ENCODE measurements at places on chromosomes 1 and 21. TPM values are rescaled to one million over a fixed set of nuclear protein-coding genes. Genes with fewer than 3 reads are reported as not detected.

- no peaks in the 10 kb centered on the region for H3K4me1 ChIP-seq
- no peaks in the 10 kb centered on the region for H3K27me3 ChIP-seq
- DNase-seq, result no peak
- no peak overlapping the region for H3K4me3 ChIP-seq
Measured at GRCh38 chr1:245790441-245790840, 635.7 kb downstream of the KIF26B start.

Gene NMNAT2
- 0.48 TPM for total RNA-seq

DNA sequence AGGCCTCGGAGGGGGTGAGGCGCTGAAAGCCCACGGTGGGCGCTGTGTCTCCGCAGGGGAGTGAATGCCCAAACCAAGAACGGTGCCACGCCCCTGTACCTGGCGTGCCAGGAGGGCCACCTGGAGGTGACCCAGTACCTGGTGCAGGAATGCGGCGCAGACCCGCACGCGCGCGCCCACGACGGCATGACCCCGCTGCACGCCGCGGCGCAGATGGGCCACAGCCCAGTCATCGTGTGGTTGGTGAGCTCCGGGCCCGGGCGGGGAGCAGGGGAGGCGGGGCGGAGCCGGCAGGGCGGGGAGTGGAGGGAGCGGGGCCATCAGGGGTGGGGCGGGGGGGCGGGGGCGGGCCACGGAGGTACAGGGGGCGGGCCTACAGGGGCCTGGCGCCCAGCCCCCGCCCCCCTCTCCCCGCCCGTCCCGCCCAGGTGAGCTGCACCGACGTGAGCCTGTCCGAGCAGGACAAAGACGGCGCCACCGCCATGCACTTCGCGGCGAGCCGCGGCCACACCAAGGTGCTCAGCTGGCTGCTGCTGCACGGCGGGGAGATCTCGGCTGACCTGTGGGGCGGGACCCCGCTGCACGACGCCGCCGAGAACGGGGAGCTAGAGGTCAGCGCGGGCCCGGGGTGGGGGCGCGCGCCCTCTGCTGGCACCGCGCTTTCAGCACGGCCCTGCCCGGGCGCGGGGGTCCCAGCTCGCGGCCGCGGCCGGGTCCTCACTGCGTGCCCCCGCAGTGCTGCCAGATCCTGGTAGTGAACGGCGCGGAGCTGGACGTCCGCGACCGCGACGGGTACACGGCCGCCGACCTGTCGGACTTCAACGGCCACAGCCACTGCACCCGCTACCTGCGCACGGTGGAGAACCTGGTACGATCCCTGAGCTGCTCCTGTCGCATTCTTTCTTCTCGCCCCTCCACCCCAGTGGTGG is 15.9 kb downstream of the ESPN start:
- peak overlapping the region; percentile 26 for H3K4me3 ChIP-seq
- DNase-seq, result peak; percentile 87
- H3K4me1 ChIP-seq, result peaks cover 11% of the 10 kb centered on the region
- no peak overlapping the region for H3K27ac ChIP-seq
- no peaks in the 10 kb centered on the region for H3K36me3 ChIP-seq

GRCh38 chr1:93821423-93822144 is 57.4 kb downstream of the DNTTIP2 start:
- H3K4me1 ChIP-seq, result peaks cover 4% of the 10 kb centered on the region
- H3K27me3 ChIP-seq, result no peaks in the 10 kb centered on the region
- H3K27ac ChIP-seq, result no peak overlapping the region

DNA sequence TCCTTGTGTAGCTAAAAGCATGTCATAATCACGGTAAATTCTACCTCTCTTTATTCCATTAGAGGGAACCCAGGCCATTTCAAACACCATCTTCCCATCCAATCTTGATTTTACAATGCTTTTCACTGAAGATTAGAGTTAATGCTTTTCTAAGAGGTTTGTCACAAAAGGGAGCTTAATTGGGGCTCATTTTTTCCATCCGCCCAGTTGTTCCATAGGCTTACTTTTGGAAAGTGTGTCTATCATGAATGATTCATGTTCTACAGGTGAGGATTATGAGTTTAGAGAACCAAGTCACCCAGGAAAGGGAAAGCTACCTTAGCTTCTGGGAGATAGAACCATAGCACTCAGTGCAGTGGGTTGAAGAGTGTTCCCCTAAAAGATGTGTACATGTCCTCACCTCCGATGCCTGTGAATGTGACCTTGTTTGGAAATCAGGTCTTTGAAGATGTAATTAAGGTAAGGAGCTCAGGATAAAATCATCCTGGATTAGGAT is 286.9 kb upstream of the RUNX1 start:
- no peak for DNase-seq
- no peaks in the 10 kb centered on the region for H3K36me3 ChIP-seq
- no peaks in the 10 kb centered on the region for H3K4me1 ChIP-seq
- no peak overlapping the region for H3K4me3 ChIP-seq
- no peaks in the 10 kb centered on the region for H3K27me3 ChIP-seq

DNA sequence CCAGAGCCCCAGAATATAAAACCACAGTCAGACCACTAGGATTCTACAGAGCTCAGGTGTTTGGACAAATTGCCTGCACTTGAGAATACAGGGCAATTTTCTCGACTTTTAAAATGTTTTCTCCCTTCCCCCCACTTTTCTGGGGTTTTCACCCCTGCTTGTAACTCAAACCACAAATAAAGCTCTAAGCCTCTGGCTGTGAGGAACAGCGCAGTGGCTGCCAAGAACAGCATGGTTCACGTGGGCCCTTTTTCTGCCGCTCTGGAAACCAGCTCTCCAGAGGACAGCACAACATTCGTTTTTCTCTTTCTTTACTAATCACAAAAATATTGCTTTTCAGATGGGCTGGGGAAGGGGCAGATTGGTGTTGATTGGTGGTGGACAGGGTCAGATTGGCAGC is 102.2 kb upstream of the JUN start:
- H3K27ac ChIP-seq, result peak overlapping the region; percentile 75
- peaks cover 42% of the 10 kb centered on the region for H3K4me1 ChIP-seq
- H3K4me3 ChIP-seq, result no peak overlapping the region
- H3K36me3 ChIP-seq, result no peaks in the 10 kb centered on the region
- H3K27me3 ChIP-seq, result no peaks in the 10 kb centered on the region

Gene ADAMTS1
- 29.8 TPM for total RNA-seq

DNA sequence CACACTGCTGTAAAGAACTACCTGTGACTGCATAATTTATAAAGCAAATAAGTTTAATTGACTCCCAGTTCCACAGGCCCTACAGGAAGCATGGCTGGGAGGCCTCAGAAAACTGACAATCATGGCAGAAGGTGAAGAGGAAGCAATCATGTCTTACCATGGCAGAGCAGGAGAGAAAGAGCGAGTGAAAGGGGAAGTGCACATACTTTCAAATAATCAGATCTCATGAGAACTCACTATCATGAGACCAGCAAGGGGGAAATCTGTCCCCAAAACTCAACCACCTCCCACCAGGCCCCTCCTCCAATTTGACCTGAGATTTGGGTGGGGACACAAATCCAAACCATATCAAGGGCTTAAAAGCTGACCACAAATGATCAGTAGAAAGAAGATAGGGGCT is 493.2 kb downstream of the PTPRC start:
- H3K27ac ChIP-seq, result no peak overlapping the region
- no peak overlapping the region for H3K4me3 ChIP-seq
- no peak for DNase-seq
- no peaks in the 10 kb centered on the region for H3K4me1 ChIP-seq
- no peaks in the 10 kb centered on the region for H3K27me3 ChIP-seq
- H3K36me3 ChIP-seq, result no peaks in the 10 kb centered on the region

GRCh38 chr21:44461464-44462001 is 6.2 kb downstream of the LRRC3 start:
- no peaks in the 10 kb centered on the region for H3K4me1 ChIP-seq
- H3K4me3 ChIP-seq, result no peak overlapping the region
- H3K27ac ChIP-seq, result no peak overlapping the region
- no peak for DNase-seq
- no peaks in the 10 kb centered on the region for H3K36me3 ChIP-seq

DNA sequence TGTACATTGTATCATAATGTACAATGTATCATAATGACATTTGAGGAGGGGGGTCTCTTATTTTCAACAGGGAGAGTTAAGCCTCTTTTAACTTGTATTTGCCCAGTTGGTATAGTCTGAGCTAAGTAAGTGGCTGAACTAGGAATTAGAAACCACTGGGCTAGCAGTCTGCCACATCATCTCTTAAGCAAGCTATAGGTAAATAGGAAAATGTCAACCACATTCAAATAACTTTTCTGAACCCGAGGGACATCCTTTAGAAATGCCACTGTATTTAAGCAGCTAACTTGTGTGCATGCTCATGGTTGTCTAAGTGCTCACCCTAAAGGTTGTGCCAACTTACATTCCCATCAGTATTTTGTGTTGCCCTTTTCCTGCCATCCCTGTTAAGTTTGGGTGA is 35.5 kb upstream of the ASB17 start:
- DNase-seq, result no peak
- no peak overlapping the region for H3K4me3 ChIP-seq
- no peak overlapping the region for H3K27ac ChIP-seq
- no peaks in the 10 kb centered on the region for H3K27me3 ChIP-seq

DNA sequence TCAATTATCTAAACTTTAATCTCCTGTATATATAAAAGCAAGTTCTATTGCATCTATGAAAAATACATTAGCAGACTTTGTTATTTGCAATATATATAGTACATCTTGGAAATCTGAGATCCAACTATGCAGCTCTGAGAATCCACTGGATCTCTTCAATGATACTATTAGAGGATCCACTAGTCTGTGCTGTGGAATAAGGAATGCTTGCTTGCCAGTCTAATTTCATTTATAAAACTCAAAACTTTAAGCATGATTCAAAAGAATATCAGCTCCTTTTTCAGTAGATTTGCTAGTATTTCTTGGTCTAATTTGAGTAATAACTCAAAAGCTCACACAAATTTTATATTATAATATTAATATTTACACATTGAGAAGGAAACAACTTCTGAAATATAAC is 115.1 kb downstream of the SPATA6 start:
- no peaks in the 10 kb centered on the region for H3K4me1 ChIP-seq
- H3K36me3 ChIP-seq, result no peaks in the 10 kb centered on the region

Gene DARS2
- total RNA-seq, result 19.7 TPM

GRCh38 chr1:151728151-151729054 is 7.1 kb downstream of the RIIAD1 start:
- H3K4me3 ChIP-seq, result no peak overlapping the region
- DNase-seq, result no peak
- H3K27ac ChIP-seq, result peak overlapping the region; percentile 20
- peaks cover 22% of the 10 kb centered on the region for H3K4me1 ChIP-seq
- no peaks in the 10 kb centered on the region for H3K36me3 ChIP-seq

GRCh38 chr1:199101635-199102034 is 462.8 kb downstream of the PTPRC start:
- H3K27ac ChIP-seq, result no peak overlapping the region
- H3K4me3 ChIP-seq, result no peak overlapping the region
- H3K27me3 ChIP-seq, result no peaks in the 10 kb centered on the region
- H3K4me1 ChIP-seq, result no peaks in the 10 kb centered on the region

Gene MIS18A
- 4.8 TPM for total RNA-seq

GRCh38 chr1:63630238-63630637 is 37.0 kb downstream of the PGM1 start:
- no peak for DNase-seq
- peaks cover 31% of the 10 kb centered on the region for H3K36me3 ChIP-seq
- no peak overlapping the region for H3K4me3 ChIP-seq
- no peak overlapping the region for H3K27ac ChIP-seq
- no peaks in the 10 kb centered on the region for H3K27me3 ChIP-seq
- H3K4me1 ChIP-seq, result no peaks in the 10 kb centered on the region

Gene AKR1A1
- 134 TPM for total RNA-seq

Gene PLA2G2C
- 0.14 TPM for total RNA-seq

Gene LCE2C
- not detected for total RNA-seq

Gene ODF2L
- 66.1 TPM for total RNA-seq

- H3K27ac ChIP-seq, result no peak overlapping the region
- H3K4me3 ChIP-seq, result no peak overlapping the region
- H3K4me1 ChIP-seq, result no peaks in the 10 kb centered on the region
- no peak for DNase-seq
Measured at GRCh38 chr1:108010581-108010980, 45.6 kb upstream of the VAV3 start.

DNA sequence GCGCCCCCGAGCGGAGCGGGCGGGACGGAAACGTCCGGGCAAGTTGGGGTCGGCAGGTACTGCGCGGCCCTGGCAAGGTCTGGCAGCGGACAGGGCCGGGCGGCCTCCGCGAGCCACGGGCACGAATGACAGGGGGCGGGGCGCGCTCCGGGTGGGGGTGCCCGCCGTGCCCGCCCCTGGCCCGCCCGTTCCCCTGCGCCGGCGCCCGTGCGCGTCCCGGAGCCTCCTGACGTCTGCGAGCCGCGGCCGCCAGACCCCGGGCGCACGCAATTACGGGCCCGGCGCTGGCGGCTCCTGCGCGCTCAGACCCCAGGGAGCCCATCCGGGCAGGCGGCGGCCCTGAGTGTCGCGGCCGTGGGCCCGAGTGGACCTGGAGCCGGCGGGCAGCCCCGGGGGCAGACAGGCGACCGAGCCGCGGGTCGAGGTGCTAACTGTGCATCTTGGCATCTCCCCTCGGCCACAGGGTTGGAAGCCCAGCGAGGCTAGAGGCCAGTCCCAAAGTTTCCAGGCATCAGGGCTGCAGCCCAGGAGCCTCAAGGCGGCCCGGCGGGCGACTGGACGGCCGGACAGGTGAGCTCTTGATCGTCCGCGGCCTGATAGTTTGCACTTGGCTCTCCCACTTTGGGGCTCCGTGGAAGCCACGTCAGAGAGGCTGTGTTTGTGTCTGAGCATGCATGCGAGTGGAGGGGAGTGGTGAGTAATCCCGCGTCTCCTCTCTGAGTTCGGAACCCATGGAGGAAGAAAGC is 918 bp downstream of the MIB2 start:
- peak; percentile 69 for DNase-seq
- H3K36me3 ChIP-seq, result no peaks in the 10 kb centered on the region
- peak overlapping the region; percentile 94 for H3K4me3 ChIP-seq
- peaks cover 29% of the 10 kb centered on the region for H3K4me1 ChIP-seq

Gene FCGR3A
- 0.75 TPM for total RNA-seq

DNA sequence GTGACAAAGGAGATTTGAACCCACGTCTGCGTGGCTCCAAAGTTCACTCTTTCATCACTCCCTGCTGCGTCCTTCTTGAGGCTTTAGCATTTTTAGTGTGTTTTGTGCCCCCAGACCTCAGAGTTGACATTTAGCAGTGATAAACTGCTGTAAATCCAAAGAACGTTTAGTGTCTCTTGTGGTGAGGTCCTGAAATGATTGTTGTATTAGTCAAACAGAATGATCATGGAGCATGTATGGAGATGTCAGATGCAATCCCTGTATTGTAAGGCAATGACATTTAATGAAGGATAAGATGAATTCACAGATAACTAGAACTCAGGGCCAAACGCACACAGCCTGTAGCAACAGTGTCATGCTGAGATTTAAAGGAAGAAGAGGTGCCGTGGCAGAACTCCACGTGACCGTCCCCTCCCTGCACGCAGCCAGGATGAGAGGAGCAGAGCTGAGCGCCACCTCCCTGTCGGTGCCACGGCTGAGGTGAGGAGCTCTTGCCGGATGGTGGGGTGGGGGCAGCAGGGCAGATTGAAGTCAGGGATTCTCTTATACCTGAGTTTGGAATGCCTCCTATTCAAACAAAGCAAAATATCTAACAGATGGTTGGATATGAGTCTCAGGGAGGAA is 30.1 kb downstream of the NTPCR start:
- H3K4me3 ChIP-seq, result no peak overlapping the region
- H3K27me3 ChIP-seq, result no peaks in the 10 kb centered on the region
- H3K4me1 ChIP-seq, result peaks cover 11% of the 10 kb centered on the region
- H3K36me3 ChIP-seq, result peaks cover 6% of the 10 kb centered on the region
- DNase-seq, result no peak
- no peak overlapping the region for H3K27ac ChIP-seq

Gene TOE1
- total RNA-seq, result 14.1 TPM

Gene VAV3
- 44.1 TPM for total RNA-seq

GRCh38 chr1:111222308-111223125 is 5.0 kb upstream of the CHI3L2 start:
- H3K36me3 ChIP-seq, result no peaks in the 10 kb centered on the region
- H3K27ac ChIP-seq, result peak overlapping the region; percentile 9
- H3K4me1 ChIP-seq, result no peaks in the 10 kb centered on the region
- DNase-seq, result peak; percentile 86
- H3K27me3 ChIP-seq, result no peaks in the 10 kb centered on the region

Gene GPX7
- total RNA-seq, result 16.5 TPM
